ACHN (cell line): ENCODE measurements at places on chromosomes 3 and 15.

DNA sequence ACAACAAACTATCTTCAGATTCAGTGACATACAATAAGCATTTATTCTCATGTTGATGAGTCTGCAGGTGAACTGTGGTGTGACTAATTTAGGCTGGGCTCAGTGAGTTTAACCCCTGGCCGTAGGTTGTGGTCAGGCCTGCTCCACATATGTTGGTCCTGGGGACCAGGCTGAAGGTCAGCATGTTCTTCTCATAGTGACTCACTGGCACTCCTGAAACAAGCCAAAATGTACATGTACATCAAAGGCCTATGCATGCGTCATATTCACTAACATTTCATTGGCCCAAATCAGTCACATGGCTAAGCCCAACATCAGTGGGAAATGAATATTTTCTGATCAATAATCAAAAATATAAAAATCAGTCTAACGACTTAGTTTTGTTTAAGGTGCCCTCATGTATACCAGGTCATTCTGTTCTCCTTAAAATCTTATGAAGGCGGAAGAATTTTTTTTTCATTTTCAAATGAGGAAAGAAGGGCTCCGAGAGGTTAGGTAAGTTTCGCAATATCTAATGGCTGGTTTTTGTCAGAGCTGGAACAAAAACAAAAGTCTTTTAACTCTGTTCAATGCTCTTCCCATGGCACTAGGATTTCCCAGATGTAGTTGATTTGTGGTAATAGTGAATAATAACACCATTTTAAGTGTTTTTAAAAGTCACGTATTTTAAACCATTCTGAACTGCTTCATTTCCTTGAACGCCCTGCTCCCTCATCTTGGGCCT, 148.5 kb downstream of the MFSD1 start:
- no peak for DNase-seq

- no peak for DNase-seq
These were observed 625.4 kb upstream of the TBL1XR1 start for GRCh38 chr3:177822681-177823096.

DNA sequence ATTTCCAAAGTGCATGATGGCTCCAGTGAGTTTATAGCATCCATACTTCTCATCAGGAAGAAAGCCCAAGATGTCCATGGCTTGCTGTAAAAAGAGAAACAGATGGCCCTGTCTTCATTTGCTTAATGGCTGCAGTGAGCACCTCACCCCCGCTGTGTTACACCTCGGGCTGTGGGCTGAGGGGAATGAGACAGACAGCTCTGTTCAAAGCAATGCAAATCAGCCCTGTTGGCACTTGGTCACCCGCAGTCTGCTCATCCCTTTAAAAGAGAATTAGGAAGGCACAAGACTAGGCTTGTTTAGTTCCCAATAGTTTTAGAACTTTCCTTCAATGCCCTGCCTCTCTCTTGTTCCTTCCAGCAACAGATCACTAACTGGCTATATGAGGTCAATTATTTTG, 25.2 kb downstream of the MYH15 start:
- no peak for DNase-seq

DNA sequence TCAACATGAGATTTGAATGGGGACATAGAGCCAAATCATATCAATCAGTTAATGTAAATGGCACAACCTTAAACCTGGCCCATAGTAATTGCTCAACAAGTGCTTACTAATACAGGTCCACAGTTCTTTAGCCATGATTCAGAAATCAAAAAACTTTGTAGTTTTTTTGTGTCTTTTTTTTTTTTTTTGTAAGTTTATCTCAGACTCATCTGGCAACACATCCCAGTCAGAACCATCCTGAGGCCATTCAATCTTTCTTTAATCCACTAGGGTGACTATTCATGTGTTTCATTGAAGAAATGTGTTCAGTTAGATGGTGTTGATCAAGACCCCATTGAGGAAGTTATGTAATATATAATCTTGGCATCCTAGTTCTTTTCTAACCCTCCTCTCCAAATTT, 65.4 kb downstream of the ABI3BP start:
- DNase-seq, result no peak
